HFFc6 (cell line): ENCODE measurements at places on chromosomes 1 and 21. TPM values are rescaled to one million over a fixed set of nuclear protein-coding genes. Genes with fewer than 3 reads are reported as not detected.

DNA sequence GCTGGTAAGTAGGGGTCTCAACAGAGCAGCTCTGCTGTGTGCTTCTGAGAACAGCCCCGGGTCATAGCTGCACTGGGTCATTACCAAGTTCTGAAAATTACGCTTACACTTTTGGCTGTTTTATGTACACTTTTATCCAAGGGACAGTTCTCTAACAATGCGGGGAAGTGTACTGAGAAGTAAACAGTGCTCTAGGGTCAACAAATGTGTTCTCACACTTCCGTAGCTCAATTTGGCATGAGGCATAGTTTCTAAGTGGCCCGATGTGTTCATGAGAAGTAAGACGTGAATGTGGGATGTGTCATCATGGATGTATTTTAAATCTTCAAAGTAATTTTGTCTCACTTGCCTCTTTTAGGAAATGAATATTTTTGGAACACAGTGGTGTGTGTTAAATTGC, 10.9 kb upstream of the VAMP3 start:
- DNase-seq, result no peak

DNA sequence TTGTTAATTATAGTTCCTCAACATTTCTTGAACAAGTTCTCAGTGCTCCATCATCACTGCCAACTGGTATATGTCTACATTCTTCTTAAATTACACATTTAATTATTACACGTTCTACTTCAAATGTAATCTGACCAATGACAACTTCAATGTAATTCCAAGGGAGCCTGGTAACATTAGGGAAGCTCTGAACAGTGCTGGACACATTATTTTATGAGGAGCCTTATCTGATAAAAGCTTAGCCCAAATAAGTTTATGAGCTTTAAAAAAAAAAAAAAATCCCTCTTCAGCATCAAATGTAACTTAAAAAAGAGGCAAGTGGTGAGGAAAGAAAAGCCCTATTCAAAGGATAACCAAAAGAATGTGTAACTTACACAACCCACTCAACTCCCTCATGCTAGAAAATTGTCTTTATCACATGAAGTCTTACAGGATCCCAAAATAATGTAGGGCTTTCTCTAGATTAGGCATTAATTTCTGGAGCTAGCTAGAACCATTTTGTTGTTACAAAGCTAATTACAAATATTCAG, 35.2 kb upstream of the ABCA4 start:
- DNase-seq, result no peak

- DNase-seq, result no peak
Observed at GRCh38 chr1:220271706-220272046, 577 bp downstream of the RAB3GAP2 start.

DNA sequence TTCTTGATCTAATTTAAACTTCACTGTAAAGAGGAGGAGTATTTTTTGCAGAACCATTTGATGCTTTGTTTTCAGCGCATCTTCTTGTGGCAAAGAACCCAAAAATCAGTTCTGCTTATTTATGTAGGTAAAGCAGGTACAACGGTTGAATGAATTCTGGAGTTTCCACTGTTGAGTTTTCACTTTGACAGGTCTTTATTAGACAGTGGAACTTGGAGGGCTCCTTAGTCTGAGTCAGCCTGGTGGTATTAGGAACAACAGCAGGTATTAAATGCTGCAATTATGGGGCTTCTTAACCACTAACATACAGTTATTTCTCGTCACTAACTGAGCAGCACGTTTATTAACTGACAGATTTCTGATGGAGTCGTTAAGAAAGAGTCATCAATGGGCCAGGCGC, 1.2 kb downstream of the LRIG2 start:
- DNase-seq, result no peak

- DNase-seq, result no peak
Observed at GRCh38 chr1:165441166-165441880, 3.6 kb downstream of the RXRG start.

- no peak for DNase-seq
Observed at GRCh38 chr1:59029411-59030167, 245.7 kb upstream of the JUN start.

DNA sequence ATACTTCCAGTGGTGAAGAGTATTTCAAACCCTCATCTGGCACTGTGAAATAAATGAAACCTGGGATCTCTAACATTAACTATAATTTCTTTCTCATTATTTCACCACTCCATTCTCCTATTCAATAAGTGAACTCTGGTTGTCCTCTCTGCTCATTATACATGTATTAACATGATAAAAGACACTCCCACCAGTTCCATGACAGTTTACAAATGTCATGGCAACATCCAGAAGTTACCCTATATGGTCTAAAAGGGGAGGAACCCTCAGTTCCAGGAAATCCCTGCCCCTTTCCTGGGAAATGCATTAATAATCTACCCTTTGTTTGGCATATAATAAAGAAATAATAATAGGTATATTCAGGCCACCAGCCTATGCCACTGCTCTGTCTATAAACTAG, 62.7 kb upstream of the BRINP3 start:
- no peak for DNase-seq

DNA sequence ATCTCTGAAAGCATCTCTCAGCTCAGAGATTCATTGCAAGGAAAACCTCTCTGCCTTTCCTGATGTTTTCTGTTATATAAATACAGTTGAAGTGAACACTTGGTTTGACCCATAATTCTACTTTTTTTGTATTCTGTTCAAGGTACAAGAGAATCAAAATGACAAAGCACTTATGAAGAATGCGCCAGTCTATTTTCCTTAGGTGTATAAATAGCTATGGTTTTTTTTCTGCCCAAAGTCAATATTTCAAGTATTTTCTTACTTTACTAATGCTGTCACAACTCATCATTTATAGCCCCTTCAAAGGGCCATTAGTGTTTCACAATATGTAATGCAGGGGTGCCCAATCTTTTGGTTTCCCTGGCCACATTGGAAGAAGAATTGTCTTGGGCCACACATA, 142.5 kb upstream of the C1orf105 start:
- no peak for DNase-seq

DNA sequence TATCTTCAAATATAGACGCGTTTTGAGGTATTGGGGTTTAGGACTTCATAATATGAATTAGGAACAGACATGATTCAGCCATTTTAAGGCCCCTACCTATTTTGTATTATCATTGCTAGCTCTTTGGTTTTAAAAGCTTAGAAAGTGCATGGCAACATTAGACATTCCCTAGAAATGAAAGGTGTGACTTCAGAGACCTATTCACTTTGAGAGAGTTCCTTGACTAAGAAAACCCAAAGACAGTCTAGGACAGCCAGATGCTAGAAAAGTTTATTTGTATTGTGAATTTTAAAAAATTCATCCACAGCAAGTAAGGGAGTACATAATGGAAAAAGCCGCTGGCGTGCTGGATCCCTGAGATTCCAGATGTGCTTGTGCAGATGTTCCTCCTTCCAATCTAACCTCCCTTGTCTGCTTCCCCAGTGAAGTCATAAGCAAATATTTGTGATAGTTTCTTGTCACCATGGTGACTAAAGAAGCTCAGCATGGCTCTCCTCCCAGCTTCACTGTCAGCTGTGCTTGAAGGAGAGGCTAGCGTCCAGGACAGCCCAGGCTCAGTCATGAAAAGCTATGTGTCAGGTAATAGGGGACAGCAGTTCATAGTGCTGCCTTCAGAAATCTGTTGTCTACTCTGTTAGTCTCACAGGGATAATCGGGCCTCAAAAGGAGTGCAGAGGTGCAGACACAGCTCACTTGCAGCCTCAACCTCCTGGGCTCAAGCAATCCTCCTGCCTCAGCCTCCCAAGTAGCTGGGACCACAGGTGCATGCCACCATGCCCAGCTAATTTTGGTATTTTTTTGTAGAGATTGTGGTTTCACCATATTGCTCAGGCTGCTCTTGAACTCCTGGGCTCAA, 34.8 kb downstream of the KPNA6 start:
- peak; percentile 88 for DNase-seq

DNA sequence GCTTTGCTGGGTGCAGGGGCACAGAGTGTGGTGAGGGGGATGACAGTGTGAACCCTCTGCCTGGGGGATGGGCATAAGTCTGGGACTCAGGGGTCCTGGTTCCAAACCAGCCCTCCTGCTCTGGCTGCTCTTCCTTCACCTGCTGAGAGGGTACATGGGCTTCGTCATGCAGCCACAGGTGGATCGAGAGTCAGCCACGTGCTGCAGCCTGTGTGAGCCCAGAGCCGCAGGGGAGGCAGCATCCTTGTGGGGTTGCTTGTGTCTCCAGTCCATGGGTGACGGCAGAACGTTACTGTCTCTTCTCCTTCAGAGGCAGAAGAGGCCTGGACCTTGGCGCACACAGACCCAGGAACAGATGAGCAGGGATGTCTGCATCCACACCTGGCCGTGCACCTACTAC, 12.1 kb downstream of the SNAP47 start:
- DNase-seq, result no peak

GRCh38 chr1:25031601-25031965, 101.5 kb upstream of the RUNX3 start:
- no peak for DNase-seq

GRCh38 chr1:162191396-162192305, 122.2 kb downstream of the NOS1AP start:
- DNase-seq, result no peak

NUP210L gene
- total RNA-seq, result 0.05 TPM in 1 of 3 replicates, not detected in the others

TMEM234 gene
- total RNA-seq, result 19.7 to 22.3 TPM (median 21.3 TPM) in 3 replicates

FCRL6 gene
- not detected in 2 replicates for total RNA-seq

CASZ1 gene
- total RNA-seq, result 0.35 to 0.87 TPM (median 0.67 TPM) in 3 replicates

BLACAT1 gene
- total RNA-seq, result not detected in 3 replicates
